GM06990 (cell line): ENCODE measurements at places on chromosomes 2 and 18.
A peak's percentile ranks its signal among the peaks of the same experiment; 100 is the strongest.

- DNase-seq, result no peak
Measured at GRCh38 chr2:169221745-169222369, 140.5 kb downstream of the LRP2 start.

- no peak for DNase-seq
Measured at GRCh38 chr18:42001801-42002200, 46.8 kb downstream of the PIK3C3 start.

DNA sequence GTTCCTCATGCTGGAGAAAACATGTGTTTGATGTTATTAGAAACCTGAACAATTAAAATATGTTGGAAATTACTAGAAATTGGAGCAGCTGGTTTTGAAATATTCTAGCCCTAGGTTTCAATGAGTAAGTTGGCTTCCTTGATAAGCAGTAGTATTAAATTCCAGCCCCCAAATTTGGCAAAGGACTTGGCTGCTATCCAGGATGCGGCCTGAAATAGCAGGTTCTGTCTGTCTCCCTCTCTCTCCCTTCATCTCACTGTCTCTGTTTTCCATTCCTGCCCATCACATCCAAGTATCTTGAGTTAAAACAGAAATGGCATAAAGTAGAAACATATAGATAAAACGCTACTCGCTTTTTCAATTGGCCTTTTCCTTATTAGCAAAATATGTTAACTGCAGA is 20.9 kb upstream of the GPR45 start:
- DNase-seq, result no peak

DNA sequence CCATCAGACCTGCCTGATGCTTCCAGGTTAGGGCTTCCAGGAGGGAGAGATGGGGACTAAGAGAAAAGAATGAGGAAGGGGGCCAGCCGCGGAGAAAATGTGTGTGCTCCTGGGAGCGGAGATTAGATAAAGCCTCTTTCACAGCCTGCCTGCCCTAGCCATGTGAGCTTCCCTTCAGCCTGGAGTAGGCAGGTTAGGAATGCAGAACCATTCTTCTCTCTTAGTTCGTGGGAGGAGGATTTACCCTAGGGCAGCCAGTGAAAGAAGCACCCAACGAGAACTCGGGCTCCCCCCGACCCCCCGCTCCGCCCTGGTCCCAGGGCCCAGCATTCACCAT is 36.1 kb downstream of the POMC start:
- no peak for DNase-seq

DNA sequence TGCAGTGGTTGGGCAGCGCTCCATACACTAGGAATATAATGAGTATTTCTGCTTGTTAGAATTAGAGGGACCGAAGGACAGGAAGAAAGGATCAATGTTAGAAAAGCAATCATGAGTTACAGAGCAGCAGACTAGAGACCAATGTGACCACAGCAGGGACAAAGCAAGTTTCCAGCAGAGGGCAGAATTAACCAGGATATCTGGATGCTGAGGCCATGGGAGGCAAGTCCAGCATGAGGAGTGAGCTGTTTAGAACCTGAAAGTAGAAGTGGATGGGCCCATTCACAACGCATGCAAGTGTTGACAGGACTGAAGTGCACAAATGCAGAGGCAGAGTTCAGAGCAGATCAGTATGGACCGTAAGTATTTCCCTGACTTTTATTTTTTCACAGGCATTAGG is 910.4 kb upstream of the GYPC start:
- no peak for DNase-seq

DNA sequence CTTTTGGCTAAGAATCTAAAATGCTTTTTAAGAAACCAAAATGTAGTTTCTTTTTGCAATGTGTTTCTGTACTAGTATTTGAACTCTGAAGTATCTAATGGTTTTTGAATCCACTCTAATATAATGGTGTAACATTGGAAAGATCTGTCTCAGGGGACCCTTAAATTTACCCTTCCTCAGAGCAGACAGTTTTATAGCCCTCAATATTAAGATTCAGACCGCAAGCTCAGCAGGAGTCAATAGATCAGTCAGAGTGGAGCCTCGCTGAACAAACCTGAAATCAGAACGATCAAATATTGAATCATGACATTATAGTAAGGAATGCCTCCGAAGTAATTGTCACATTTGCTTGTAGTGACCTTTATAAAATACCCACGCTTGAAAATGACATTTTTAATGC is 18.3 kb downstream of the SGPP2 start:
- no peak for DNase-seq

- DNase-seq, result no peak
Measured at GRCh38 chr2:178908810-178909209, 101.6 kb upstream of the TTN start.

- no peak for DNase-seq
Measured at GRCh38 chr18:61869636-61870035, 23.2 kb downstream of the RNF152 start.

DNA sequence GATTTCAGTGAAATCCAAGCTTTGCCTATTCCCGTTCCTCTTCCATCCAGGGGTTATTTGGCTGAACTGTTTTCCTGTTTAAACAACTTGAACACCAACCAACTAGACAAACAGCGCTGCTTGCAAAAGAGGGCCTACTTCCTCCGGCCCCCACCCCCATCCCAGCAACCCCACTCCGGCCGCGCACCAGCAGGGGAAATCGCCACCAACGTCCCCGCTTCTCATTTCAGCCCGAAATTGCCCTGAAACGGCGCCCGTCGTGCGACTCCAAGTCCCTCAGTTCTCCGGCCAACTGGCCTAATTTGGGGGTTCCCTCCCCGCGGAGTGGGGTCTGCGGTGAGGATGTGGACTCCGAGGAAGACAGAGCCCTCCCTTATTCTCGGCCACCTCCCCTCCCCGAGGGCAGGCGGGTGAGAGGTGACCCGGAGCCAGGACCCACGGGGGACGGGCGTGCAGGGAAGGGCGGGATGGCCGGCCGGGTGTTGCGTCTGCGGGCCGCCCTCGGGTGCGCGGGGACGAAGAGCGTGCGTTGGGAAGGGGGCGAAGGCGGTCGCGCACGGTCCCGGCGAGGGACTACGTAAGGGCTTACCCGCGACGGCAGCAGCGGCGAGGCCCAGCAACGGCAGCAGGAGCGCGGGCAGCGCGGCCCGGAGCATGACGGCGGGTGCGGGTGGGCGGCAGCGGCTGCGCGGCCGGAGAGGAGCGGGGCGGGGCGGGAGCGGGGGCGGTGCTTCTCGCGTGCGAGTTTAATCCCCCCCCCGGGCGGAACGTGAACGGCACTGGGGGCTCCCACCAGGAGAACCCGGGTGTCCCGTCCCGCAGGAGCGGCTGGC is at the start of gene CD302:
Gene CD302, minus strand, starts transcription at position 666 of the 833 bp plus-strand sequence. Its CDS starts 10 bp downstream, at position 656.
- peak; percentile 69 for DNase-seq

DNA sequence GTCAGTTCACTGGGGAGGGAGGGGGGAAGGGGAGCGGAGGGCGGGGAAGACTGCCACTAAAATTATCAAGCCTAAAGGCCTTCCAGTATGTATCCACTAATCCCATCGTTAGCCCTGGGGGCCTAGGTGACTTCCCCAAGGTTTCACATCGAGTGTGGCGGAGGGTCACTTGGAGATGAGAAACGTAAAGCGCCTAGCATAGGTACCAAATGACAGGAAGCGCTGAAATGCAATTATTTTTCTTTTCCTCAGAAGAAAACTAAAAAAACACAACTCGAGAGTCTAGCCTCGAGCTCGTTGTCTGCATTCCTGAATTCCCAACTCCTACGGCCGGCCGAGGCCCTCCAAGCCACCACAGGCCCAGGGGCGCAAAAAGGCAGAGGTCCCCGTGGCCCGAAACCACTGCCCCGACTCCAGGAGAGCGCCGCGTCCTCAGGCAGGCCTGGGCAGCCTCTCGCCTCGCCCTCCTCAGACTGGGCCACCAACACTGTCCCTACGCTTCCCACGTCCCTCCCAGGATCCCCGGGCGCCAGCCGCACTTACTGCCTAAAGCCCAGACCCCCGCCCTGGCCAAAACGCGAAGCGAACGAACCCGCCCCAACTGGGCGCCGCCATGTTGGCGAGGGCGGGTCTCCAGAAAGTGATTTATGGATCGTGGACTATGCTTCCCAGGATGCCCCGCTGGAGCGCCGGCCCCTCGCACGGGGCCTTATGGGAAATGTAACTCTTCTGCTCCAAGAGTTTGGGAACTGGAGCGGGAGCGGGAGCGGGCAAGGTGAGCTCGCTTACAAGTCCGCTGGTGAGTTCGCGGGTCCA is at the start of gene USP40:
Gene USP40, minus strand, starts transcription at position 642 of the 816 bp plus-strand sequence. CDS start 1,228 bp downstream, outside the sequence.
- peak; percentile 77 for DNase-seq

- DNase-seq, result no peak
Measured at GRCh38 chr2:185668710-185669109, 69.9 kb upstream of the FSIP2 start.

- DNase-seq, result no peak
Measured at GRCh38 chr18:68797871-68798270, at the start of gene CCDC102B. CCDC102B (plus strand) TSS chr18:68798080; CDS start chr18:68836764, 38,684 bp downstream.

- DNase-seq, result no peak
Measured at GRCh38 chr2:224175538-224175937, 136.5 kb upstream of the SERPINE2 start.

- no peak for DNase-seq
Measured at GRCh38 chr2:127347015-127347414, 40.8 kb downstream of the MAP3K2 start.

GRCh38 chr2:98156304-98156703 is 69.3 kb downstream of the VWA3B start:
- no peak for DNase-seq
